Posterior cingulate gyrus (tissue), 11 donors: ENCODE measurements at places on chromosomes 2 and 18.

DNA sequence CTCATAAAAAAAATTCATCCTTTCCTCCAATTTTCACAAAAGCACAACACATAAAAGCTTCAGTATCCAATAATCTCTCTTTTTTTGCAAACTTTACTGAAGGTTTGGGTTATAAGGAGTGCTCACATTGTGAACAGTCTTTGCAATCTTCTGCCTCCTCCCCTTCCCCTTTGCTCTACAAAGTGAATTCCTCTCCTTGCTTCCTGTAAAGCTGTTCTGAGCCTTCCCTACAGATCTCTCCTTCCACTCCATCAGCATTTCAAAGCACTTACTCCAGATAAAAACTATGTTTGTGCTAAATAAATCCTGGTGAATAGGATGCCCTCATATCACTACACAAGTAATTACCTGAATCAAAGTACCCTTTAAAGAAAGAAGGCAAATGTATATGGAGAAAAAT, 4.6 kb upstream of the PDK1 start:
- no peak for DNase-seq

- DNase-seq, result no peak
Observed at GRCh38 chr2:144501118-144501517, 18.8 kb downstream of the ZEB2 start.

GRCh38 chr2:69436596-69436937, 668 bp downstream of the NFU1 start:
- no peak for DNase-seq

DNA sequence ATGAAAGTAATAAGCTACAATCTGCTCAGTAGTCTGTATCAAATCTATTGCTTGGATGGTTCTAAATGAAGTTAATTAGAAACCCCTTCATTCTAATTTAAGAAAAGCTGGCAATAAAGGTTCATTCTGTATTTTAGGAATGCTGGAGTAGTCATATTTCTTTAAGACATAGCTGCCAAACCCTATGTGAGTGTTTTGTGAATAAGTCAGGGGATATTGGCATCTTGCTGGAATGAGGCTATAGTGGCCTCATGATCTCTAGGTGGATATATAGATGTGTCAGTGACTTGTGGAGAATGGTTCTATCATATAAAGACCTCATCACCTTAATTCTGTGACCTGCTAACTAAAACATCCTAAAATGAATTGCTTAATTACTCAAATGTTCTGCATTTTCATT, 196.3 kb downstream of the PDE1A start:
- no peak for DNase-seq

DNA sequence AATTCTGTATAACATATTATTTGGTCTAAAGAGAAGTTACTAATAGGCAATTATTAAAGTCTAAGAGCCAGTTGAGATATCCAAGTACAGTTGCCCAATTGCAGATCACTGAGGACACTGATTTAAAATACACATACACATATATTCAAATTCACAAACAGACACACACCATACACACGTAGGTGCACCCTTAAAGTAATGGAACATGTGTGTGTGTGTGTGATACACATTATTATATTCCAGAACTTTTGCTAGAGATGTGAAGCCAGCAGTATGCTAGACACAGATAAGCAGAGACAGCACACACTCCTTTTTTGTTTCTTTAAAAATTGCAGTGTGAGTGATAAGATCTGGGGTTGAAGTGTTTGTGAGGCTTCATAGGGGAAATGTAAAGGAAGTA, 292.5 kb downstream of the CNTNAP5 start:
- DNase-seq, result no peak

GRCh38 chr2:85999061-85999831, 106.4 kb downstream of the POLR1A start:
- no peak for DNase-seq

GRCh38 chr2:123614596-123614995, 410.5 kb upstream of the CNTNAP5 start:
- DNase-seq, result no peak

GRCh38 chr2:150271952-150272802, 215.3 kb downstream of the RND3 start:
- no peak for DNase-seq

DNA sequence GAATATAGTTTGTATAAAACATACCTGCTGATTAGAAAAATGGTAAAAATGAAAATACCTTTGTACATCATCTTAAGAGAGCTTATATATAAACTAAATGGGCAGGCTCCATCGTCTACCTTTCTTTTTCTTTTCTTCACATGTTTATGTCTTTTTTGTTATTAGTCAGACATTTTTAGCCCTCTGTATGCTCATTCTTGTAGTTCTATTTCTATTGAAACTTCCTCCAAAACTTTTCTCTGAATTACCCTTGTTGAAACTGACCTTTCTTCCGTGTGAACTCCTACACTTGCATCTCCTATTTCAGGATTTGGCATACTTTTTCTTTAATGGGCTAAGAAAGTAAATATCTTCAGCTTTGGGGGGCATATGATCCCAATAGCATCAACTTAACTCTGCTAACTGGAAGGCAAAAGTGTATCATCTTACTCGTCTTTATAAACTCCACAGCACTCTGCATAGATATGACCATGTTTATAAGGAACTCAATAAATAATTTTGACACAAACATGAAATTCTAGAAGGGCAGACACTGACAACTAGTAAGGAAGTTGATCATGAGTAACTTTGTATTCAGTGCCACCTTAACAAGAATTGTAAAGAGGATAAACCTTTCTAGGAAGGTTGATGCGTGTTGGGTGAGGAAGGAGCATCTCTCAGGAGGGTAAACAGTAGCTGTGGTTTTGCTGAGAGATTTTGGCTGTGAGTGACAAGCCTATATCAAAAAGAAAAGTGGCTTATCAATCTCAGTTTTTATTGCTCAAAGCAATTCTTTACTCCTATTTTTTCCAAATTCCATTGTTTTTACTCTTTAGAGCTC, 127.6 kb downstream of the PIK3C3 start:
- no peak for DNase-seq

DNA sequence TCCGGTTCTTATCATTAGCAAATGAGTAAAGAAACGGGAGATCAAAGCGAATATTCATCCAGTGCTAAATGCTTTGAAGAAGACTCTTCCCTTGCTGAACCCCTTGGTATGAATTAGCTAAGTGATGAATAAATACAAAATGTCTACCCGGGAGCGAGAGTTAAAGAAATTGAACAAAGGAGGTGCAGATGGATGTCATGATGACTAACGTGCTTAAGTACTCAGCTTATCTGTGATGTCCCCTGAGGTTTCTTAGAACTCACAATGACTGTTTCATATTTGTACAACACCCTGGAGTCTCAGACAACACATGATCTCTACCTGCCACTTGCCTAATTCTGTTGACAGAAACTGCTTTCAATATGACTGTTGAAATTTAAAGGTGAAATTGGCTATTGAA, 148.5 kb downstream of the TMEM200C start:
- no peak for DNase-seq

- no peak for DNase-seq
Observed at GRCh38 chr2:61769093-61769675, 84.7 kb downstream of the FAM161A start.

DNA sequence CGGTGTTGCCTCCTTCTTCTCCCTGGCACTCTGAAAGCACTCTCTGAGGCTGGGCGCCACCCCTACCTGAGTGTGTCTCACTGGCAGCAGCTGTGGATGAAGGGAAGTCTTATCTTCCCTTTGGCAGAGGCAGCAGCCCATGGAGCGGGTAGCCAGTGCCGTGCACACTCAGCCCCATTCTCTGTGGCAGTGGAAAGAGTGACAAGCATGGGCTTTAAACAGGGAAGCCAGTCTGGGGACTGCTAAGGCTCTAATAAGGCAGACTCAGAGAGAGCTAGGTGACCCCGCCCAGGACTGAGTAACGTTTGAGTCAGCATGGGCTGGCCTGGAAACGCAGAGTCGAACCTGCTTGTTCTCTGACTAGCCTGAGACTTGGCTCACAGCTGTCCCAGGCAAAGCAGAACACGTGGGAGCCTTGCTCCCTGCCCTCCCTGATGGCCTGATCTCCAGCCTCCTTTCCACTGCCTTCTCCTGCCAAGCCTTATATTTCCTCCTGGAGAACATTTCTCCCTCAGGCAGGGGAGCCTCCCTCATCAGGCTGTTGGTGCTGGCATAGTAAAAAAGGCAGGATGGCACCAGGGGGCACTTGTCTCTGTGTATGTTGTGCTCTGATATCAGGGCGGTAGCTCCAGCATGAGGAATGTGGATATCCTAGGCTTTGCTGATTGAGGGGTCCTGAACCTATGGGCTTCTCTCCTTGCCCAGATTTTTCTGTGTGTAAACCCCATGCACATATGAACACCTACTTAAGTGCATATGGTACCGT, 93.9 kb upstream of the LGALSL start:
- no peak for DNase-seq

- no peak for DNase-seq
Observed at GRCh38 chr2:50448556-50448955, 583.4 kb downstream of the NRXN1 start.

DNA sequence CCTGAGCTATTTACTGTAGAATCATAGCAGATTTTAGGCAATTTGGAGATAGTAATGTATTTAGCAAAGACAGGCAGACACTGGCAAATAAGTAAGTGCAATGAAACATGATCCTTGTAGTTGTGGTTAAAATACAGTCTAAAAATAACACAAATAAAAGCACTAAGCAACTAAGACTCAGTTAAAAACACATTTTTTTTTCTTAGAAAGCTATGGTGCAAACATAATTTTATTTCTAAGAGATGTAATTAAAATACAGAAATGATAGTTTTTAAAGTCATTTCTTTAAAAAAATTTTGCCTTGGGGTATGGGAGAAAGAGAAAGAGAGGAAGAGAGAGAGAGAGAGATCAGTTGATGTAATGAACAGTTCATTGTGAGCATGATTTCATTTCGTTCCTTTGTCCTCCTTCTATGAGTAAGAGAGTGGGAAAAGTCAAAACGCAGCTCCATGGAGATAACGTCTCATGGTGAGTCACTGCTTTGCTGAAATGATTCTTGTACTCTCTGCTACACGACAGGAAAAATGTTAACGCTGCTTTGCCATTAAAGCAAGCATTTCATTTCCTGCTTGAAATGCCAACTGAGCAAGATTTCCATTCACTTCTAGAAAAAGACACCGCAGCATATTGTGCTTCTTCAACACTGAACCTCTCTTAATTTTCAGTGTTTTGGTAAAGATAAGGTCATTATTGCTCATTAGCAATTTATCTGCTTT, 61.3 kb upstream of the PGAP1 start:
- DNase-seq, result no peak

DNA sequence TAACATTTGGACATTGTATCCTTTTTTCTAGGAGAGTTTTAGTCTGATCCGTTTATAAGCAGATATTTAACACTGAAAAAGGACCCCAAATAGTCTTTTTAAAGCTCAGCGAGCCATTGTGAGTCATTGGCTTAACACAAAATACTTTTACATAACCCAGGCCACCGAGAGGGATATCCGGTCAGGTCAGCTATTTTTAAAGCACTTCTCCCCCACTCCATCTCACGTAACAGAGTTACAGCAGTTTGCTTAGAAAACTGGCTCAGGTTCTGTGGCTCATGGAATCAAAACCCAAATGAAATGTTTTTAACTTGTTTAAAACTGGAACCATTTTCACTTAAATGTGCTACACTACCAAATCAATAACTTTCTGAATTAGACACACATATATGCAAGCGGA, 23.9 kb downstream of the COL4A3 start:
- no peak for DNase-seq

- no peak for DNase-seq
Observed at GRCh38 chr18:72235422-72235821, 308.7 kb downstream of the CBLN2 start.

- no peak for DNase-seq
Observed at GRCh38 chr18:46265196-46266156, 161.3 kb downstream of the HAUS1 start.

- no peak for DNase-seq
Observed at GRCh38 chr2:219020604-219021365, 20.5 kb downstream of the CFAP65 start.

DNA sequence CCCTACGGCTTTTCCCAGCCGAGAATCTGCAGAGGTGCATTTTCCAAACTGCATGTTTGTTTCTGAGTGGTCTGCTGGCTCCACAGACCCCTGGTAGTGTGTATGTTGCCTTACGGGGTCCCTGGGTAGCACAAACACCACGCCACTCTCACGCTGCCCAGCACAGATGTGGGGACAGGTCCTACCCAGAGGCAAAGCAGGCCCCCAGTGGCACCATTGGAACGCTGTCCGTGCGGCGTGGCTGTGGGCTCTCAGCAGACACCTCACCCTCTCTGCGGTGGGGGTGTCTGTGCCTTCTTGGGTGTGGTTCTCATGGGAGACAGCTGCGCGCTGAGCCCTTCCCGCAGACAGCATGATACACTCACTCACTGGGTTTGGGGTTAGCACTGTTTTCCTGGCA, 137.4 kb downstream of the NFATC1 start:
- no peak for DNase-seq

GRCh38 chr18:62690236-62690815, 25.0 kb upstream of the PHLPP1 start:
- peak; percentile 94 for DNase-seq

- DNase-seq, result no peak
Observed at GRCh38 chr2:112046231-112046630, 8.8 kb upstream of the TMEM87B start.

- peak; percentile 90 for DNase-seq
Observed at GRCh38 chr2:43221763-43222474, 4.5 kb downstream of the ZFP36L2 start.

GRCh38 chr2:109638795-109639194, 24.6 kb downstream of the SOWAHC start:
- DNase-seq, result no peak

DNA sequence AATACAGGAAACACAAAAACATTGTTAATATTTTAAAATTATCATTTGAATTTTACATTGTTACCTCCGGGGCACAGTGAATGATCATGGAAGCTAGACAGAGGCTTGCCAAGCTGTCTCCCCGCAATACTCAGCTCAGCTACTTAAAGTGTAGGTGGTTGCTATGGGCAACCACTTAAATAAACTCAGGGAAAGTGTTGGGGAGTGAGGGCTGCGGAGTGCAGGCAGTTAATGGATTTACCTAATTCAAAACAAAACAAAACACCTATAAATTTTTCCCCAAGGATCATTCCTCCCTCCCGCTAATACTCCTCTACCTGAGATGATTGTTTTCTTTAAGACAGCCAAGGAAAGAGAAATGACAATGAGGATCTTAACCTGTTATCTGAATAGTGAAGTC, 349.5 kb downstream of the TGIF1 start:
- no peak for DNase-seq

- no peak for DNase-seq
Observed at GRCh38 chr2:140108706-140109475, 1328.7 kb upstream of the NXPH2 start.

- no peak for DNase-seq
Observed at GRCh38 chr2:156380117-156380645, 47.7 kb upstream of the NR4A2 start.

DNA sequence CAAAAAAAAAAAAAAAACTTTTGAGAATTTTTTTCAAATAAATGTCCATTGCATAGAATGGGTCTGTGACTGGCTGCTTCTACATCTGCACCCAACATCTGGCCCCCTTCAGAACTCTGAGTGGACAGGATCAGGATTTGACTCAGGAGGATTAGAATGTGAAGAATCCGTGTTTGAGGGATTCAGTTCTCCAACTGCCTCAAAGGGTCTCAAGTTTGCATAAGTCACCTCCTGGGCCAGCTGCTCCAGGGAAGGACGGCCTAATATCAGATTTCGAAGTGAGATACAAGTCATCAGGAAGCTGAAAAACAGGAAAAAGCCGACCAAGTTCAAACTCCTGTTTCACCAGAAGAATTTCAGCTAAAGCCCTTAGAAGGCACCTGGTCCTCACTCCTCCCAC, 10.9 kb downstream of the MAT2A start:
- no peak for DNase-seq

GRCh38 chr2:99152199-99152895, 2.4 kb downstream of the TSGA10 start:
- no peak for DNase-seq

GRCh38 chr18:41444943-41445342, 510.1 kb upstream of the PIK3C3 start:
- no peak for DNase-seq
